ENCODE measurements at places on chromosomes 2 and 18.

DNA sequence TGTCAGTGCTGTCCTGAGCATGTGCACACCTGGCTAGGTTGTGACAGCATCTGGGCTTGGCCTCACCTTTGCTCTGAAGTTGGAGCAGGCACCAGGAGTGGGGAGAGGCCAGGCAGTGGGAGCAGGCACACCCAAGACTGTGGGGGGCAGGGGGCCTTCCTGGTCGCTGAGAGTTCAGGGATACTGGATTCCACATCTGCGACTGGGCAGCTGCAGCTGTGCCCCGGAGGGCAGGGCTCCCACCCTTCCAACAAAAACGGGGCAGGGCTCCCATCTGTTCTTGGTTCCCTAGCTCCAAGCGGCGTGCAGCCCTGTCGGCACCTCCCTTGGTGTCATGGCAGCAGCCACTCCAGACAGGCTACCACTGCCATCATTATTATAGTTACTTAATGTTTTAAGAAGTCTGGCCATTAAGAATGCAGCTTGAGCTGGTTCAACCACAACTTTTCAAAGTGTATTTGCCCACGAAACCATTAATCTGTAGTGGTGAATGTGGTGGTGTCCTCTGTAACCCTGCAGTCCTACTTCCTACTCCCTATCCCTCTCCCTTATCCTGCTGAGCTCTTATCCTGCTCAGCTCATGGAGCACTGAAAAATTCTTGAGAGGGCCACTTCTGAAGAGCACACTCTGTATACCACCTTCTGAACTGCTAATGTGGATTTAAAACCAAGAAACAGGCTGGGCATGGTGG is 48.0 kb upstream of the RAB1A start:
- DNase-seq, result no peak

GRCh38 chr2:129229830-129230441 is 749.5 kb upstream of the RAB6C start:
- no peak for DNase-seq

- DNase-seq, result no peak
Observed at GRCh38 chr18:52216666-52217065, 123.3 kb upstream of the DCC start.

DNA sequence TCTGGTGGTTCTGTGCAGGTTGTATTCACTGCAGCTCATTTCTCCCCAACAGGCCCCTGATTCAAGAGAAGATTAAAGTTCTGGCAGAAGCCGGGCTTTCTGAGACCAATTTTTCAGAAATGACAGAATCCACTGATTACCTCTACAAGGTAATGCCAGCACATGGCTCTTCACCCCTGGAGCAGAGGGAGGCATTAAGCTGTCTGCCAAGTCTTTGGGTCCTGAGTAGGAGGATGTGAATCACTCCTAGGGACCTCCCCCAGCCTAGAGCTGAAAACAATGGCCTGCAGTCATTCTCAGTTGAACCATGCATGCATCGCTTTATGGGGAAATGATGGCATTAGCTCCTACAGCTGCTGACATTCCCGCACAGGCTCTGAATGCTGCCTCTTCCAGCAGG is 20.5 kb upstream of the RPL37A start:
- no peak for DNase-seq

GRCh38 chr2:199404841-199405240 is 52.9 kb downstream of the SATB2 start:
- no peak for DNase-seq
